ENCODE measurements at places on chromosomes 7 and 10.
A peak's percentile ranks its signal among the peaks of the same experiment; 100 is the strongest.

DNA sequence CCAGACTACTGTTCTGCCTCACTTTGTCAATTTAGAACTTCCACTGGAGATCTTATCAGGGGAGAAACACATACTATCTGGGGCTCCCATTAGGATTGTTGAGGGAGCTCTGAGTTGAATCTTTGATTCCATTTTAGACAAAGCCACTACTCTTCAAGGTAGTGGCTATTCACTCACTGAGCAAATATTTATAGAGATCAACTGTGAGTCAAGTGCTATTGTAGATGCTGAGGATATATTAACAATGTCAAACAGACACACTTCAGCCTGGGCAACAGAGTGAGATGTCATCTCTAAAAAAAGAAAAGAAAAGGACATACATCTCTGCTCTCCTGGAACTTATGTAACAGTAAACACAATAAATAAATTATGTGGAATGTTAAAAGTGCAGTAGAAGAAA lies 315.3 kb downstream of the PTEN start:
- no peak for DNase-seq

DNA sequence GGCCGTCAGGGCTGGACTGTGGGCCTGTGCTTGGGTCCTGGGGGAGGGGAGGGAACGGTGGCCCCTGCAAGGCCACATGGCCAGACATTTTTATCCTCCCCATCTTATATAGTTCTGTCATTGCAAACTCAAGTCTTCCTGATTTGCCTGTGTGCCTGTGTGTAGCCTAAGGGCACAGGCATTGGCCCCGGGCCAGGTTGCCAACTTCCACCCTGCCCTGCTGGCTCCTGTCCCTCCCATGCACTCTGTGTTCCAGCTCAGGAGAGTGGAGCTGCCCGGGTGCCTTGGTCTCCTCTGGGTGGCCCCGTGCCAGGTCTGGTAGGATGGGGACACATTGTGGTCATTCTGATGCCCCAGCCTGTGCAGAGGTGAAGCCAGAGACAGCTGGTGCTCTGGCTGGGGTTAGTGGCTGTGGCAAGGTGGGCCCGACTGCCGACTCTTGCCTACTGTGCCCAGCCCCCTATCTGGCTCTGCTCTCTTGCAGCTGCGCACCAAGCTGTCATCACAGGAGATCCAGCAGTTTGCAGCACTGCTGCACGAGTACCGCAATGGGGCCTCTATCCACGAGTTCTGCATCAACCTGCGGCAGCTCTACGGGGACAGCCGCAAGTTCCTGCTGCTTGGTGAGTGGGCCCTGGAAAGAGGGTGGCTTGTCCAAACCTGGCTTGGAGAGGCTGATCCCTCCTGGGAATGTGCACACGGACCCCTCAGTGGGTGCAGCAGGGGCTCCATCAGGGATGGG lies 14.8 kb downstream of the NACAD start:
- DNase-seq, result no peak

DNA sequence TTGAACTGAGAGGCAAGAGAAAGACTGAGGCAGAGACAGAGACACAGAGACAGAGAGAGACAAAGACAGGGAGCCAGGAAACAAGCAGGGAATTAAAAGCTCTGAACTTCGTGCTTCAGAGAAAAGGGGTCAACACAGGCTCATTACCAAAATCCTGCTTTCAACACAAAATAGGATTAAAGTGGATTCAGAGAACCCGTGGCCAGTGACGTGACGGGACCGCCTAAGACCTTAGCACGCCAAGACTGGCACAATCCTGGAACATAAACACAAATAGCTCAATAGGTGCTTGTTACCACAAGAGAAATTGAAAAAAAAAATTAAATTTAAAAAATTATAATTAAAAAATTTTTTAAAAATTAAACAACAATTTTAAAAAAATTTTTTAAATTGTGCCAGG lies 21.5 kb downstream of the ASB13 start:
- no peak for DNase-seq

DNA sequence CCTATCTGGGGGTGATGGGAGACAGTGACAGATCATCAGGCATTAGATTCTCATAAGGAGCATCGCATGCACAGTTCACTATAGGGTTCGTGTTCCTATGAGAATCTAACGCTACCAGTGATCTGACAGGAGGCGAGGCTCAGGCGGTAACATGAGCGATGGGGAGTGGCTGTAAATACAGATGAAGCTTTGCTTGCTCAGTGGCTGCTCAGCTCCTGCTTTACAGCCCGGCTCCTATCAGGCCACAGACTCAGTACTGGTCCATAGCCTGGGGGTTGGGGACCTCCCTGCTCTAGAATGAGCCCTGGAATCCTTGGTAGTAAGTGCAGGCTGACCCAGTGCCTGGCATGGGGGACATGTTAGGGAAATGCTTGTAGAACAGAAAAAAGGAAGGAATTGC lies 426.0 kb downstream of the TYW1 start:
- DNase-seq, result no peak

- DNase-seq, result no peak
Observed at GRCh38 chr7:155194382-155195140, 103.1 kb upstream of the INSIG1 start.

- peak; percentile 44 for DNase-seq
Observed at GRCh38 chr7:108138911-108139310, 8.8 kb upstream of the LAMB4 start.

GRCh38 chr7:148262721-148263229 lies 327.8 kb upstream of the C7orf33 start:
- DNase-seq, result peak; percentile 12

GRCh38 chr10:30848396-30849032 lies 183.2 kb downstream of the ZNF438 start:
- DNase-seq, result no peak

DNA sequence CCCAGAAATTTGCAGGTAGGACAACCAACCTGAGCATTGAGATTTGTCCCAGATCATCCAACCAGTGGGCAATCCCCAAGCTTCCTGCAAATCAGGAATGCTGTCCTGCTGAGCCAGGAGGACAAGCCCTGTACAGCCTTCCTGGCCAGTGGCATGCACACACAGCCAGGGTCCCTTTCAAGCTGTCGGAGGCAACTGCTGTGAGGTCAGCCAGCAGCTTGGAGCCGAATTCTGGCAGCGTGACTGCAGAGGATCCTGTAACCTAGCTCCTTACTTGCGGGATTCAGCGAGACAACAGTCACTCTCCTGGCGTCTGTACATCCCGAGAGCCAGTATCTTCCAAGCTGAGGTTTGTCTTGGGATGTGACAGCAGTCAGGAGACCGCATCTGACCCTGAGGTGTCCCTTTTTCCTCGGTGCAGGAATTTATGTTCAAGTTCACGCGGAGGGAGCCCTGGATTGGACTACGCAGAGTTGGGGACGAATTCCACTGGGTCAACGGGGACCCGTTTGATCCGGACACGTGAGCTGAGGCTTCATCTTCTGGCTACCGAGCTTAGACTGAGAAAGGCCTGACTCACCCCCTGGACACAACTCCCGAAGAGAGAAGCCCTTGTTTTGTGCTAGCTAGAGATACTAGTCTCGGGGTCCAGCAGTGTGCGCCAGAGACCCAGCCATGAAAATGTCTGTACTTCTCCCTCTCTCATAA lies 18.3 kb downstream of the CLEC2L start:
- DNase-seq, result no peak

All from endothelial cell of umbilical vein (primary cell).